CD8-positive, alpha-beta T cell (primary cell): ENCODE measurements at places on chromosomes 5 and 9. TPM values are rescaled to one million over a fixed set of nuclear protein-coding genes. Genes with fewer than 3 reads are reported as not detected.

Gene PLPPR1
- total RNA-seq = not detected

Gene PCDHAC2
- not detected for total RNA-seq

Gene PTGES
- total RNA-seq = 0.22 TPM

DNA sequence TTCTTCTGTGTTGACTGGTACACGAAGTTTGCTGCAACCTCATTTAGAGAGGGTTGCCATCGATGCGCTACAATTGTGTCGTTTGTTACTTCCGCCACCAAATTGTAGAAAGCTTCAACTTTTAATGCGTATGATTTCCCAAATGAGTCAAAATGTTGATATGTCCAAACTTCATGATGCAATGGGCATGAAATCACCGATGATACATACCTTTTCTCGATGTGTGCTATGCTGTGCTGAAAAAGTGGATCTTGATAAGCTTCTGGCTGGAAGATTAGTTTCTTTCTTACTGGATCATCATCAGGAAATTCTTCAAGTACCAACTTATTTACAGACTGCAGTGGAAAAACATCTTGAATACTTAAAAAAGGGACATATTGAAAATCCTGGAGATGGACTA is 65.7 kb downstream of the TMEM38B start:
- no peak for DNase-seq

DNA sequence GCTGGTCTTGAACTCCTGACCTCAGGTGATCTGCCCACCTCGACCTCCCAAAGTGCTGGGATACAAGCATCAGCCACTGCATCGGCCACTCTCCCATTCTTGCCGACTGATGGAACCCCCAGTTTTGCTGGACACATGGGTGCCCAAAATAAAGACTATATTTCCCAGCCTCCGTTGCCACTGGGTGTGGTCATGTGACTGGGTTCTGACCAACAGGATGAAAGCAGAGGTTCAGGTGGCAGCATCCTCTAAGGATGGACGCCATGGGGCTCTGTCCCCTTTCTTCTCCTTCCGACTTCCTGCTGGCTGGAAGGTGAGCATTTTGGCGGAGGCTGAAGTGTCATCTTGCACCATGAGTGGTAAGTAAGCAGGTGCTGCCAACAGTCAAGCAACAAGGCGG is 10.3 kb downstream of the PDLIM7 start:
- DNase-seq = no peak

DNA sequence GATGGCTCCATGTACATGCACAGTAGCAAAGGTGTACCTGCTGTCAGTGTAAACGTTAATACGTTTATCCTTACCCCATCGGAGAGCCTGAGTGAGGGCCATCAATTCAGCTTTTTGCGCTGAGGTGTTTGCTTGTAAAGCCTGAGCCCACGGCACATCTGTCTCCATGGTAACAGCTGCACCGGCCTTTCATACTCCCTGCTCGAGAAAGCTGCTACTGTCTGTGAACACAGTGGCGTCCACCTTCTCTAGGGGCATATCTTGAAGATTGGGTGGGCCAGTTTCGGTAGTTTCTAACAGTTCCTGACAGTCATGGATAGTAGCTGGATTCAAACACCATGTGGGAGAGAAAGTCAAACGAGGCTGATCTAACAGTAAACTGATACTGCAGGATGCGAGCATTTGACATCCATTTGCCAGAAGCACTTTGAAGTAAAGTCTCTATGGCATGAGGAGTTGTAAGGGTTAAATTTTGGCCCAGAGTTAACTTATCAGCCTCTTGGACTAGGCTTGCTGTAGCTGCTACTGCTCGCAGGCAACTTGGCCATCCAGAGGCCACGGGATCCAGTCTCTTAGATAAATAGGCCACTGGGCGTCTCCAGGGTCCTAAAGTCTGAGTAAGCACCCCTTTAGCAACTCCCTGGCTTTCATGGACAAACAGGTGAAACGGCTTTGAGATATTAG is 21.0 kb upstream of the RHOBTB3 start:
- no peak for DNase-seq

DNA sequence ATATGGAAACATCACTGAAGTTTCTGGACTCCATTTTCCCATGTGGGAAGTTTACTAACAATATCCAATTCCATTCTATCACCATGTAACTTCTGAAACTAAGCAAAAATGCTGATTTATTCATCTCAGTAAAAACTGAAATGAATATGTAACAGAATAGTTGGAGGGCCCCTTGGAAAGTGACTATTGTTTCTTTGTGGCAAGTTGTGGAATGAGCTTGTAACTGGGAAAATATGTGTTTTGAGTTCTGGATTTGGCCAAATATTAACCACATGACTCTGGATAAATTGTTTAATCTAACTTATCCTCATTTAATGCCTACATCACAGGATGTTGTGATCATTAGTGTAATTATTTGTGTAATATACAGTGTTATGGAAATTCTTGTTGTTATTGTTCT is 619.3 kb downstream of the TLE4 start:
- no peak for DNase-seq

DNA sequence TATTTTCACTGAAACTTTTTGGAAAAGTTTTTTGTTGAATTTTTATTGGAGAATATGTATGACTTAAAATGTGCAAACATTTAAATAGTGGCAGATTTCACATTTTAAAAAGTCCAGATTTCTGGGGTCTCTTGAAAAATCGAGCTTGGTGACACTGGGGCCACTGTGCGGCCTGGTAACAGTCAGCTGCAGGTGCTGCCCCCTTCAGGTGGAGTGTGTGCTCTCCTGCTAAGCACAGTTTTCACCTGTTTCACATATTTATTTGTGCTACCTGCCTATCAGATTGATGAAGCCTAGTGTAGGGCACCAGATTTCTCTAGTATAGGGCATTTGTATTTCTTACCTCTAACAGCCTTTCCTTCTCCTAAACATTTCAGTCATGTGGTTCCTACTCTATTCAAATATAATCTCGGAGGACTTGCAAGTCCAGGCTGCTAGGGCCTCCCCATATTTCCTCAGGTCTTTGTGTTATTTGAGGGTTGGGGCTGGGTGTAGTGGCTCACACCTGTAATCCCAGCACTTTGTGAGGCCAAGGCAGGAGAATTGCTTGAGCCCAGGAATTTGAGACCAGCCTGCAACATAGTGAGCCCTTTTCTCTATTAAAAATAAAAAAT is 95.8 kb upstream of the KLF9 start:
- no peak for DNase-seq
